ENCODE measurements at places on chromosomes 7 and 10.

DNA sequence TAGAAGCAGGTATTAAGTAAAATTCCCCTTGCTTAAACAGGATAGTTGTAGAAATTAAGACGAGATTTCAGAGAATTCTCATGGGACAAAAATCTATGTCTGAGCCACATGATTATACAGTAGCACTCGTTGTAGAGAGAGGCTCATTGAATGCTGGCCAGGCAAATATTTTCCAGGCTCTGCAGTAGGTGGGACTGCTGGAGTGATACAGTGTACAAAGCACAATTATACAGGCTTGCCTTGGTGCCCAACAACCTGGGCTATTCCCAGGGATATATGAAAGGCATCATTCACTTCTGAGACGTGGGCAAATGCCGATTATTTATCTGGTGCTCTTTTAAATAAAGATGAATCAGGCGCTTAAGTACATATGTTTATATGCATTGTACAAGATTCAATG, 380.6 kb downstream of the PHTF2 start:
- DNase-seq = no peak

DNA sequence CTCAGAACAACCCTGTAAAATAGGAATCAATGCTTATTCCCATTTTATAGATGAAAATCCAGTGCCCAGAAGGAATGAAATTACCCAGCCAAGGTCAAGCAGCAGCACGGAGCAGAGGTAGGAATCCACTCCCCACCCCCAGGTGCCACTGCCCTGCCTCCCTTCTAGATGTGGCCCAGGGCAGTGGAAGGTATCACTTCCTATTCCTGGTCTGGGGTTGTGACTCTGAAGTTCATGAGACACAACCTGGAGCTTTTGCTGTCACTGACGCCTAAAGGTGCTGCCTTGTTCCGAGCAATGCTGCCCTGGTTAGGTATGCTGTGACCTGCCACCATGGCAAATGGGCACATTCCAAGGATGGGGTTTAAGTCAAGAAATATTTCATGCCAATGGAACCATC, 53.6 kb downstream of the PIK3AP1 start:
- no peak for DNase-seq

- no peak for DNase-seq
Measured at GRCh38 chr10:53071505-53072125, 299.0 kb upstream of the MBL2 start.

DNA sequence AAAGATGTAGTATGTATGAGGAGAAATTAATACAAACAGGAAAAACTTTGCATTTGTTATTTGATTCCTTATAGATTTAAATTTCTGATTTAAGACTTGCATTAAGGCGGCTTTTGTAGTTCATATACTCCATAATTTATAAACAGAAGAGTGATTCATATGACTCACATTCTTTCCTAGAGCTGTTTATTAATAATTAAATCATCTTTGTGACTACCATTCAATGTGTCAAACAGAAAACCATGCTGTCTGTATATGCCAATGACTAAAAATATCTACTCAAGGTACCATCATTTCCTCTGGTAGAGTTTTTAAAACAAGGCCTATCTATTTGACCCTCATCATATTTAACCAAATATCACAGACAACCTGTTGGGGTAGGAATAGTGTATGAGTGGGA, 501.7 kb downstream of the PARD3 start:
- DNase-seq = no peak

DNA sequence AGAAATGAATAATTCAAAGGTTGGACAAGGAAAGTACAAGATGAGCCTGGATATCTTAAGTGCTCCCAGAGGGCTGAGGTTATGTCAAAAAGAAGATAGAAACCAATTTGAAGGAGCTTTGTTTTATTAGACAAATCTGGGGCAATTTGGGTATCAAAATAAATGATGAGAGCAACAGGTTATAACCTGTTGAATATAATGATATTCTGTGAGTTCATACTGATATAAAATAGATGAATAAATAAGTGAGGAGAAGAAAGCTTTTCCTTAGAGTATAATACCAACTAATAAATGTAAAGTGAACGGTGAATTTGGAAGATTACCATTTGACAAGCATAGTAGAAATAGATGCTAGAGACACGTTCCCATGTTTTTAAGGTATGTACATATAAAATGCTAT, 544.2 kb upstream of the ANKRD30A start:
- no peak for DNase-seq

DNA sequence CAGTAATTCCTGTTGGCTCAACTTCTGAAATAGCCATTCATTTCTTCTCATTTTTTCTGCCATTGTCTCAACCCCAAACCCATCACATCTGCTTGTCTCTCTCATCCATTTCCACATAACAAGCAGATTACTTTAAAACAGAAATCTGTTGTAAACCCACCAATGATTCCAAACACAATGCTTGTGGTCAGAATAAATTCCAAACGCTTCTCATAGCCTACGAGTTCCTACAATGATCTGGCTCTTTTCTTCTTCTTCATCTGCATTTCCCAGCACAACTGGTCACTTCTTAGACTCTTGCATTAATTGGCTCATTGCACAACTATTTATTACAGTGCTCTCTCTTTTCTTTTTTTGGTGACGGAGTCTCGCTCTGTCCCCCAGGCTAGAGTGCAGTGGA, 364.1 kb downstream of the GATA3 start:
- no peak for DNase-seq

DNA sequence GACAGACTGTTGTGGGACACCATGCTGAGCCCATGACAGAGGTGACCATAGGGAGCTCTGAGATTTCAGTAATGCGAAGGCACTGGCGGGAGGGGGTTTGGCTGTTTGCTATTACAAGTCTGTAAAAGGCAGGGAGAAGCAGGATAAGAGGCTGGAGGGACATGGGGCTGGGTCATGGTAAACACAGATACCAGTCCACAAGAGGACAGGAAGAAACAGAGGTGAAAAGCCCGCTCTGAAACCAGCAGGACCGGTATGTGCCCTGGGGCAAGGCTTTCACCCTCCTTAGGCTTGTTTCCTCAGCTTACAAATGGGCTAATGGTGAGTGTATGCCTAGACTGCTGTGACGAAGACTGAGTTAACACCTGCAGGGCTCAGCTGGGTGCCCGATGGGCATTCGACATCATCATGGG, 34.1 kb downstream of the ANXA11 start:
- no peak for DNase-seq

- DNase-seq = no peak
Measured at GRCh38 chr7:32108651-32109050, 38.4 kb upstream of the PDE1C start.

DNA sequence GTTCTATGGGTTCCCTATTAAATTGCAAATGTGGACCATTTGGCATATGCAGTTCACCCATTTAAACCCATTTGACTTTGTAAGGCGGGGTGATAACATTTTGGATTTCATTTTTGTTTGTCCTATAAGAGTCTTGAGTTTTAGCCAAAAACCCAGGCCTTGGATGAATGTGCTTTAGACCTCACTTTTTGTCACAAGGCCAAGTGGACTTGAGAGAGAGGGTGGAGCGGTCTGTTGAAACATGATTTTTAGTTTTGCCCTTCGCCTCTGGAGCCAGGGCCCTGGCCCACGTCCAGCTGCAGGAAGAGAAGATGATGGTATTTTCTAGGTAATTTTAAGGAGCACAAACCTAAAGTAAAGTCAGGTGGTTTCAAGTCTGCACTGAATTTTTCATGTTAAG, 260.1 kb downstream of the SLC25A13 start:
- DNase-seq = no peak

DNA sequence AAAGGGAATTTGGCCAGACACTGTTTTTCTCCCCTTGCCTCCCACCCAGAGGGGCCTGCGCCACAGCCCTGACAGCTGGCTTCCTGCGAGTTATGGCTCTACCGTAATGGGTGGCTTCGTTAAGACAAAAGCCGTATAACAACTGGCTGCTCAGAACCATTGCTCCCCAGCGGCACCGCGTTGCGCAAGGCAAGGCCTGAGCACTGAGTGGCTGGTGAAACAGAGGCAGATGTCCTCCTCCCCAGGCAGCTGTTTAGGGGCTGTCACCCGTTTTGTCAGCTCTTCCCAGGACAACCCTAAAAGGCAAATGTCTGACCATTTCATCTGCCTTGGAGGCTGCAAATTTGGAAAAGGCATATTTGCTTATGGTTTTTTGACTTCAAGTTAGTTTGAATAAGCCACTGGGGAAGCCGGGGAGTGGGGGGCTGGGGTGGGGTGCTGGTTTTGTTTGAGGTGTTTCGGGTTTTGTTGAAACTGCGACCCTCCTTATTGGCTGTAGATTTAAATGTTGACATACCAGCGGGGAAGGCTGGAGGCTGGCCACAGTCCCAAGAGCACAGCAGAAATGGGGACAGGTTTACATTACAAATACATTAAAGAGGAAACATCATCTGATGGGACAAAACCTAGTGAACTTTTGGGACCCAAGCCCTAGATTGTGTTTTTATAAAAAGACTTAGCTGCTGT, 681 bp upstream of the SPOCK2 start:
- no peak for DNase-seq

- DNase-seq = no peak
Measured at GRCh38 chr10:30169342-30169741, 110.0 kb upstream of the JCAD start.

DNA sequence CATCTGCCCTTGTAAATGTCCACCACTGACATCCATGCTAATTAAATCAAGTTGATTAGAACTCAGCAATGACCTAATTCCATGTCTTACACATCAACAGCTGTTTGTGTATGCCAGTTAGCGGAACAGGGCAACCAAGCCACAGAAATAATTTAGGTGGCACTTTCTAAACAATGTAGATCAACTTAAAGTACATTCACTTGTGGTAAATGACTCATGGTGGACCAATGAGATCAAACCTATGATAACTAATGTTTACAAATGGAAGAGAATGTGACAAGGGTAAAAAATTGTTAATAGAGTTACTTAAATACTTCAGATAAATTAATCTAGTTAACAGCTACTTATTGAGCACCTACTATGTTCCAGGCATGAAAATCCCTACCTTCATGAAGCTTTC, 63.1 kb upstream of the ICA1 start:
- no peak for DNase-seq

DNA sequence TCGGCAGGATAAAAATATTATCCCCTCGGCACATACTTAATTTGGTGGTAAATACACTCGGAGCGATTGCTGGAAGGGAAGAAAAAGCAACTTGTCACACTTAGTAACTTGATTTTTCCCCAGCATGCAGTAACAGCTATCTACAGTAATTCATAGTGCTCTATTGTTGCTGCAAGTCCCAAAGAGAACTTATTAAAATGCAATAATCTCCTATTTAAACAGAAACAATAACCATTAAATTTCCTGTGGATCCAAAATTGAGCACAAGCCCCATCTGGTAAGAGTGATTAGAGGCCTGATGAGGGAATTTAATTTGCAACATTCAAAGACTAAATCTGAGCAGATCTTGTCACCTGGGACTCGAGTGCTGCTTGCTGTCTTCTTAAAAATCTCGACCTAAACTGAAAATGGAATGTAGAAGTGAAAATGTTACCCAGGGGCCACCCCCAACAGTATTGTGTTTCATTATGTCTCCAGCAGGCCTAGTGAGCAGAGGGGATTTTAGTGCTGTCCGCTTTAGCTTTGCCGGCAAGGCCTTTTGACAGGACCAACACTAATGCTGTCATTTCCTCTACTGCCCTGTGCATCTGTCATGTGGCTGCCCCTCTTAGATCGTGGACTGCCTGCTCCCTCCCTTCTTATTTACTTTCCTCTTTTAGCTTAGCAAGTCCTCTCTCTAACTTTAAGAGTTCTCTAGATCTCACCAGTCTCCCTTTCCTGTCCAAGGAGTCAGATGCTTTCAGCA, 639.7 kb downstream of the AUTS2 start:
- DNase-seq = no peak

DNA sequence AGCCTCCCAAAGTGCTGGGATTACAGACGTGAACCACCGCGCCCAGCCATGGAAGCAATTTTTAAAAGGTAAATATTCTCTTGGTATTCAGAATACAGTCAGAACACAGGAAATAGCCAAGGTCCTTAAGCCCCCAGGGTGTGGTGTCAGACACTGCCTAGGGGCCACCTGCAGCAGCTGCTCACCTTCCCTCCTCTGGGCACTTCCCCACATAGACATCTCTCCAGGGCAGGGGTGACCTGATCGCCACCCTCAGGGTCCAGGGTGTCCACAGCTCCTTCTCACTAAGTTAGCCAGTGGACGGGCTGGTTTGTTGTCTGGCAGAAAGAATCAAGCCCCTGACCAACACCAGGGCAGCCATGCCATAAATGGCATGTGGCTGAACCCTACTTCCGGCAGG, 15.9 kb downstream of the URGCP start:
- DNase-seq = no peak

- no peak for DNase-seq
Measured at GRCh38 chr10:71684356-71685173, 35.0 kb downstream of the C10orf105 start.

- no peak for DNase-seq
Measured at GRCh38 chr7:157816086-157816485, 479.3 kb downstream of the DNAJB6 start.

DNA sequence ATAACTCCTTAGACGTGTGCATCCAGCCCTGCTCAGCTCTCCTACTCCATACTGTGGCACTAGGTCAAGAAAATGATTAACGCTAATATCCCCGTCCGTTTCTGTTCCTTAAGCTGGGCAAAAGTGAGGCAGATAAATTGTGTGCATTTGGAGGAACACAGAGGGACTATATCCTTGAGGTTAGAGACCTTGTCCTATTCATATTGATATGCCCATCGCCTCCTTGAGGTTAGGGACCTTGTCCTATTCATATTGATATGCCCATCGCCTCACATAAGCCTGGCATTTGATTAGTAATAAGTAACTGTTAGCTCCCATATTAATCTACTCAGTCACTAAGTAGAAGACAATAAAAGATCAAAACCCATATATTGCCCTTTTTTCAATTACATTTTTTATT, 12.9 kb upstream of the TAX1BP1 start:
- no peak for DNase-seq

- no peak for DNase-seq
Measured at GRCh38 chr7:55212176-55212575, 153.0 kb upstream of the LANCL2 start.

DNA sequence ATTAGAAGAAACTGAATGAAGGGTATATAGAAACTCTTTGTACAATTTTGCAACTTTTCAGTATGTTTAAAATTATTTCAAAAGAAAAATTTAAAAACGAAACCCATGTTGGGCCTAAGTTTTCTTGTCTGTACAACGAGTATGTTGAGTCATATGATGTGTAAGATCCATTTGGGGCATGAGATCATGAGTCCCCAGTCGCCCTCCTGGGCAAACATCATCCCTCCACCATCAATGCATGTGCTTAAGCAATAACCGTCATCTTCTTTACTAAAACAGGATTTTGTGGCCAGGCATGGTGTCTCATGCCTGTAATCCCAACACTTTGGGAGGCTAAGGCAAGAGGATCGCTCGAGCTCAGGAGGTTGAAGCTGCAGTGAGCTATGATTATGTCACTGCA, 54.2 kb upstream of the CDCA7L start:
- no peak for DNase-seq

GRCh38 chr10:113094114-113094486, 144.1 kb downstream of the TCF7L2 start:
- DNase-seq = no peak

DNA sequence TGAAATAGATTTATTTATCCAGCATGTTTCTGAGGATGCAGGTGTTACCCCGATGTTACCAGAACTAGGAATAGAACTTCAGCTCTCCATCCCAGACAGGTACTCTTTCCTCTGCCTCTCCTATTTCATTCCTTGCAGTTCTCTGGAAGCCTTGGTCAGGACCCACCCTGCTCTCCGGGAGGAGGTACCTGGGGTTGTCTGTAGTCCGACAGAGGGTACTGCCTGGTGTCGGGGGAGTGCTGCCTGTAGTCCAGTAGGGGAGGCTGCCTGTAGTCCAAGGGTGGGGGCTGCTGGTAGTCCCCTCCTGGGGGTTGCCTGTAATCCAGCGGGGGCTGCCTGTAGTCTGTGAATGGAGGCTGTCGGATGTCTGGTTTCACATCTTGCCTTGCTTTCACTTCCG, 328.4 kb downstream of the PHTF2 start:
- DNase-seq = no peak
